ENCODE measurements at places on chromosomes 1 and 21. TPM values are rescaled to one million over a fixed set of nuclear protein-coding genes. Genes with fewer than 3 reads are reported as not detected.

DNA sequence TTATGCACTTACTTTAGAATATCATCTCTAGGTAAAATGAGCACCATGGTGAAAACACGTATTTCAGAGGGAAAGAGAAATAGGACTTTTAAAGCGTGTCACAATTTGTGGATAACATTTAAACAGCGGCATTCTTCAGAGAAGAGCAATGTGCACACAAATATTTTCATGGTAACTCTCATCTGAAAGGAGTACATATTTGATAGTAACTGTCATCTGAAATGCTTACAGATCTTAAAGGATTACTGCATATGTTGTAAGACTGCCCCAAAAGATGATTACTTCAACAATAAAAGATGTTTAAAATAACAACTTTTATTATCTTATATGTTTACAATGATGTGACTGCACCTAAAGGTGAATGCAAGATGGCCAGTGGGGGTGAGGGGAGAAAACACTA is 408.8 kb downstream of the PLA2G4A start:
- H3K36me3 ChIP-seq, result no peaks in the 10 kb centered on the region
- no peak overlapping the region for H3K4me3 ChIP-seq
- DNase-seq, result no peak
- no peaks in the 10 kb centered on the region for H3K4me1 ChIP-seq
- H3K27ac ChIP-seq, result no peak overlapping the region

DNA sequence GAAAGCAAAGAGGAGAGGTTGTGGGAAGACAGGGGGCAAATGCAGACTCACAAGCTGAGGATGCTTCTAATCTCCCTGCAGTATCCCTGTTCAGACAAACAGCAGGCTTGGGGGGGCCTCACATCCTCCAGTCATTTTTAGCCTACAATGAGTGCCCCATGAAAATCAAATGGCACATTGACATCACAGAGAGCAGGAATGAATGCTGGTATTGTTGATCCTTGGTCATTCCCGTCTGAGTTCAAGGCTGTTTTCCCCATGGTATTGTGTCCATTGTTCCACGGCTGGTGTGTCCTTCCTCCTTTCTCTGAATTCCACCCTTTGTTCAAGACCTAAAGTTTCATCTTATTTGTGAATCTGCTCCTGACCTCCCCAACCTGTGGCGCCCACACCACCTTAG is 545.6 kb downstream of the AJAP1 start:
- no peak overlapping the region for H3K4me3 ChIP-seq
- no peaks in the 10 kb centered on the region for H3K27me3 ChIP-seq
- no peak for DNase-seq
- H3K4me1 ChIP-seq, result no peaks in the 10 kb centered on the region
- H3K27ac ChIP-seq, result no peak overlapping the region
- H3K36me3 ChIP-seq, result no peaks in the 10 kb centered on the region

DNA sequence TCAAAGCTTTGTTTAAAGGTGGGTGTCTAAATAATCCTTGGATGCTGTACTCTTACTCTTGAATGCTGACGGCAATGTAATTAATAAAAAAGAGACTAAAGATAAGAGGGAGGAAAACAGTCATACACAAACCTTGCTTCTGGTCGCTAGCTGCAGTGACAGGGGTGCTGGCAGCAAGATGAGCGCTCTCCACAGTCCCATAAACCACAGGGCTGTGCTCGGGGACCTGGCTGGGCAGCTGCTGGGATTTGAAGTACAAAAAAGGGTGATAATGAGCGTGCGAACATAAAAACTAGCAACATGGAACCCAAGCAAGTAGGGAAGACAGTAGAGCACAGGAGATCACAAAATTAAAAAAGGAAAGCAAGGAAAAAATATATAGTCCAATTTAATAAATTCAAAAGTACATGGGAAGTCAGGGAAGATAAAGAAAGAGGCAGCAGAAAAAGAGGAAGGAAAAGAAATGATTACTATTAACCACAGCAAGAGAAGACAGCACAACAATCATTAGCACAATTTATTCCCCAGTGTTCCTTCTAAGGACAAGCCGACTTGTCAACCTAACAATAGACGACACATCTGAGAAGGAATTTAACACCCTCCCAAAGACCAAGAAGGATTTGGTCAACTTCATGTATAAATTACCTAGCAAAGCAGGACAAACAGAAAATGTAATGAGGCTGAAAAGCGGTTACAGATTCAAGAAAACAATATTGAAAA is 162.9 kb upstream of the HP1BP3 start:
- no peaks in the 10 kb centered on the region for H3K4me1 ChIP-seq
- peaks cover 2% of the 10 kb centered on the region for H3K36me3 ChIP-seq
- no peaks in the 10 kb centered on the region for H3K27me3 ChIP-seq

- DNase-seq, result peak; percentile 71
- H3K4me1 ChIP-seq, result no peaks in the 10 kb centered on the region
- H3K36me3 ChIP-seq, result no peaks in the 10 kb centered on the region
- no peak overlapping the region for H3K4me3 ChIP-seq
These were observed 9.2 kb downstream of the IKBKE start for GRCh38 chr1:206479183-206480125.

DNA sequence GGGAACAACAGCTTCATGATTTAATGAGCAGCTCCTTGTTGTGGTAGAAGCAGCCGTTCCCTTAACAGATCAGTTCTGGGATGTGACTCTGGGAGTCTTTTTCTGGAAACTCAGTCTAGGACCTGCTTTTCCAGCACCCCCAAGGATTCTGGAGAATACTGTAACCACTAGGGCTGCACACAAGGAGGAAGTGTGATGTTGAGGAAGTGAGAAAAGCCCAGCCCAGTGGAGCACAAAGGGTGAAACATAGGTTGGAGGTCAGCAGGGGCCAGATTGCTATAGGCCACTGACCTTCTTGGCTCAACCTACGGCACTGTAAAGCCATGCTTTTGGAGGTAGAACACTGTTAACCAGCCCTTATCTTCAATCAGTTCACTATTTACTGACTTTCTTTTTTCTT is 10.1 kb upstream of the PLA2G5 start:
- H3K27me3 ChIP-seq, result no peaks in the 10 kb centered on the region
- H3K4me1 ChIP-seq, result no peaks in the 10 kb centered on the region
- no peak overlapping the region for H3K27ac ChIP-seq
- DNase-seq, result no peak
- H3K36me3 ChIP-seq, result no peaks in the 10 kb centered on the region

DNA sequence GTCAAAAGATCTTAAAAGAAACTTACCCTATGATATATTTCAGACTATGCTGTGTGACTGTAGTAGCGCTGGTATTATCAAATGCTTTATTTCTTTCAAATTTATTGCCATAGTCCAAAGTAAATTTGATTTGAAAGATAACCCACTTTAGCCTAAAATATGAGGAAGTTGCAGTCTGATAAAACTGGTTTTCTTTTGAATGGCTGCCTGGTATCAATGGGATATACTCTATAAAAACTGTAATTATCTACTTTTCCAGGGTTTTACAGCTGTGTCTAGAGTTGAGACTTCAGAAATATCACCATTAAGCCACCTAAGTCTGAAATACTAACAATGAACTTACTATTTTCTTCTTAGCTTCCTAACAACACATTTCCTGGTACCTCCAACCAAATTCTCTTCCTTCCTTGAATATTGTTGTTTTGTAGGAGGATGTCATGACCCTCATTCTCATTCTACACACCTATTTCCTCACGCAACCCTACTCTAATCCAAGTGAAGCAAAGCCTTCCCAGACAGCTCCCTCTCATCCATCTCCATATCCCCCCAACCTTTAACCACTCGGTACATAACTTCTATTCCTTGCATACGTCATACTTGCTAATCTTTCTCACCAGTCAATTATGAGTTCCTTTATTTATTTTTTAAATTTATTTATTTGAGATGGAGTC is 17.0 kb downstream of the KDM5B start:
- H3K27me3 ChIP-seq, result no peaks in the 10 kb centered on the region
- no peak overlapping the region for H3K27ac ChIP-seq
- H3K36me3 ChIP-seq, result no peaks in the 10 kb centered on the region

GRCh38 chr1:200857804-200858203 is 15.0 kb upstream of the GPR25 start:
- no peak for DNase-seq
- no peak overlapping the region for H3K4me3 ChIP-seq
- no peaks in the 10 kb centered on the region for H3K4me1 ChIP-seq
- no peaks in the 10 kb centered on the region for H3K27me3 ChIP-seq

- no peaks in the 10 kb centered on the region for H3K27me3 ChIP-seq
- DNase-seq, result peak; percentile 23
- H3K4me1 ChIP-seq, result no peaks in the 10 kb centered on the region
These were observed 361.8 kb upstream of the VAMP3 start for GRCh38 chr1:7409278-7409677.

GRCh38 chr1:208054911-208055379 is 144.0 kb upstream of the CD34 start:
- no peak for DNase-seq
- H3K27me3 ChIP-seq, result no peaks in the 10 kb centered on the region
- no peak overlapping the region for H3K4me3 ChIP-seq
- no peaks in the 10 kb centered on the region for H3K4me1 ChIP-seq
- no peak overlapping the region for H3K27ac ChIP-seq

DNA sequence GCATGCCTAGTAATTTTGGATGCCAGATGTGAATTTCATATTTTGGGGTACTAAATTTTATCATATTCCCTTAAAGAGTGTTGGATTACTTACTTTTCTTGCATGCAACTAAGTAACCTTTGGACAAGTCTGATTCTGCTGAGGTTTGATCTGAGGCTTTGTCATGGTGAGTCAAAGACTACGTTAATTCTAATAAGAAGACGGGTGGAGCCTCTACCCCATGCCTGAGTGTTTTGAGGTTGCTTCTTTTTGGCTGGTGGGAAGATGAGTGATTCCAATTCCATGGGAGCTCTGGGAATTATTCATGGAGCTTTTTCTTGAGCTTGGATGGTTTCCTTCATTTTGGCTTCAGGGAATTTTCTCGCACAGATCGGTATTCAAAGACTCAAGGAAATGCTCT is 11.6 kb upstream of the PCP4 start:
- H3K27me3 ChIP-seq, result no peaks in the 10 kb centered on the region
- DNase-seq, result no peak
- H3K36me3 ChIP-seq, result no peaks in the 10 kb centered on the region
- no peak overlapping the region for H3K27ac ChIP-seq

ATP6V1G3 gene
- total RNA-seq, result not detected

MAB21L3 gene
- total RNA-seq, result not detected

LYPLA2 gene
- 31.2 TPM for total RNA-seq

GPR157 gene
- 7.9 TPM for total RNA-seq

FCGR3B gene
- total RNA-seq, result 13.4 TPM

TMIGD3 gene
- 6.0 TPM for total RNA-seq

SPRR2B gene
- not detected for total RNA-seq

All from aorta (tissue), 5 donors.